Gastrocnemius medialis (tissue), 4 donors: ENCODE measurements at places on chromosomes 16 and 17. TPM values are rescaled to one million over a fixed set of nuclear protein-coding genes. Genes with fewer than 3 reads are reported as not detected.

DNA sequence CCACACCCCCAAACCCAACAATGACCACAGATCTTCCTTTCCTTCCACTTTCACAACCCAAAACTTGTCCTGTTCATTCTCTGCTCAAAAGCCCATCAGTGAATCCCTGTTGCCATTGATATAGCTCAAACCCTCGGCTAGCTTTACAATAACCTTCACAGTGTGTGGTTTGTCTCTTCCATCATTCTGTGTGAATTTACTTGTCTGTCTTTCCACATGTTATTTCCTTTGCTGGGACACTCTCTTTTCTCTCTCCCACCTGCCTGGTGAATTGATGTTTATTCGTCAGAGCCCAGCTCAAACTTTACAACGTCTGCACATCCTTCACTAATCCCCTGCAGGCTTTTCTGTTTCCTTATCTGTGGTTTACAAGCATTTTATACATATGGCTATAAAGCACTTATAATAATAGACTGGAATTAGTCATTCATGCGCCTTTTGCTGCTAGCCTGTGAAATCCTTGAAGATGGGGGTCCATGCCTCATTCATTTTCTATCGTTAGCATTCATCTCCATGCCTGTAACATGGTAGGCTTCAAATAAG is 114.4 kb downstream of the CDH13 start:
- H3K4me3 ChIP-seq: no peak overlapping the region
- DNase-seq: no peak
- H3K27me3 ChIP-seq: no peaks in the 10 kb centered on the region
- no peaks in the 10 kb centered on the region for H3K36me3 ChIP-seq
- no peak overlapping the region for H3K27ac ChIP-seq
- H3K4me1 ChIP-seq: peaks cover 25% of the 10 kb centered on the region

- peaks cover 8% of the 10 kb centered on the region for H3K36me3 ChIP-seq
- peak overlapping the region; percentile 89 for H3K27ac ChIP-seq
- peak; percentile 47 for DNase-seq
- peaks cover 27% of the 10 kb centered on the region for H3K4me1 ChIP-seq
- H3K27me3 ChIP-seq: no peaks in the 10 kb centered on the region
Observed at GRCh38 chr17:80833952-80834892, 157.4 kb upstream of the CHMP6 start.

- no peak overlapping the region for H3K27ac ChIP-seq
- no peak for DNase-seq
- no peak overlapping the region for H3K4me3 ChIP-seq
- H3K36me3 ChIP-seq: no peaks in the 10 kb centered on the region
- no peaks in the 10 kb centered on the region for H3K27me3 ChIP-seq
Observed at GRCh38 chr16:14196011-14196410, 124.9 kb downstream of the MRTFB start.

- H3K4me1 ChIP-seq: no peaks in the 10 kb centered on the region
- H3K27me3 ChIP-seq: no peaks in the 10 kb centered on the region
- DNase-seq: no peak
Observed at GRCh38 chr16:81220349-81220748, 18.1 kb upstream of the BCO1 start.

GRCh38 chr16:79283578-79283977 is 317.0 kb downstream of the MAF start:
- DNase-seq: no peak
- no peak overlapping the region for H3K27ac ChIP-seq

DNA sequence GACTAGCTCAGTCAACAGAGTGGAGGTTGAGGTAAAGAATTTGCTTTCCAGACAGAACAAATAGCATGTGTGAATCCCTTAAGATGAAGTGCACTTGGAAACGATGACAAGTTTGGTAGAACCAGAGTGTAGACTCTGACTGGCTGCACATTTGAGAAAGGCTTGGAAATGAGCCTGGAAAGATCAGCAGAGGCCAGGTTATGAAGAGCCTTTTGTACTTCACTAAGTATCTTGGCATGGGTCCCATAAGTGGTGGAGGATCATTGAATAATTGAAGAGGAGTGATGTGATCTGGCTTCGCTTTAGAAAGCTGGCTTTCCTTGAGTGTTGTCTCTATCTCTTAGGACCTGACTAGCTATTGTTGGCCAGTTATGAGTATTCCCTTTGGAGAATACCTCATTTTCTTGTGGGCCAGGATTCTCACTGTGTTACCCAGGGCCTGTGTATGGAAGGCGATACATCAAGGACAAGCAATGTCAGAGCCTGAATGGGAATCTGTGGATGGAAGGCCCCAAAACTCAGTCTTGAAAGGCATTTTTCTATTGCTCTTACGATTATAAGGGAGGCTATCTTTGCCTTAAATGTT is 329.8 kb downstream of the UTP18 start:
- no peaks in the 10 kb centered on the region for H3K36me3 ChIP-seq
- no peaks in the 10 kb centered on the region for H3K4me1 ChIP-seq
- no peak overlapping the region for H3K27ac ChIP-seq

DNA sequence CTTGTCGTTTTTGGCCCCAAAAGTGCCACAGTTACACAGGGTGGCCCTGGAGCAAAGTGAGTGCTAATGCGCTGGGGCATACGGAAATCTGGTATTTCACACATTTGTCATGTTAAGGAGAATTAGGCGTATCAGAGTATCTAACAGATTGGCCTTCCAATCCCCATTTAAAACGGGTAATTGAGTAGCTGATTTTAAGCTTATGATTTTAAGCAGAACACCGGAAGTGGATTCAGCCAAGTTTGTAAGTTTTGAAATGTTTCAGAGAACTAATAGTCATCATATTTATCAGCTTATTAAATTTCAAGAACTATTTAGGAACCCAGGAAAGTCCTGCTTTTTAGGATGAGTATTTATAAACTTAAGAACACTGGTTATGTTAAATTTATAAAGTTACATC is 19.5 kb downstream of the LRRC75A start:
- peaks cover 2% of the 10 kb centered on the region for H3K27me3 ChIP-seq
- peaks cover 7% of the 10 kb centered on the region for H3K4me1 ChIP-seq
- no peaks in the 10 kb centered on the region for H3K36me3 ChIP-seq
- no peak overlapping the region for H3K4me3 ChIP-seq

DNA sequence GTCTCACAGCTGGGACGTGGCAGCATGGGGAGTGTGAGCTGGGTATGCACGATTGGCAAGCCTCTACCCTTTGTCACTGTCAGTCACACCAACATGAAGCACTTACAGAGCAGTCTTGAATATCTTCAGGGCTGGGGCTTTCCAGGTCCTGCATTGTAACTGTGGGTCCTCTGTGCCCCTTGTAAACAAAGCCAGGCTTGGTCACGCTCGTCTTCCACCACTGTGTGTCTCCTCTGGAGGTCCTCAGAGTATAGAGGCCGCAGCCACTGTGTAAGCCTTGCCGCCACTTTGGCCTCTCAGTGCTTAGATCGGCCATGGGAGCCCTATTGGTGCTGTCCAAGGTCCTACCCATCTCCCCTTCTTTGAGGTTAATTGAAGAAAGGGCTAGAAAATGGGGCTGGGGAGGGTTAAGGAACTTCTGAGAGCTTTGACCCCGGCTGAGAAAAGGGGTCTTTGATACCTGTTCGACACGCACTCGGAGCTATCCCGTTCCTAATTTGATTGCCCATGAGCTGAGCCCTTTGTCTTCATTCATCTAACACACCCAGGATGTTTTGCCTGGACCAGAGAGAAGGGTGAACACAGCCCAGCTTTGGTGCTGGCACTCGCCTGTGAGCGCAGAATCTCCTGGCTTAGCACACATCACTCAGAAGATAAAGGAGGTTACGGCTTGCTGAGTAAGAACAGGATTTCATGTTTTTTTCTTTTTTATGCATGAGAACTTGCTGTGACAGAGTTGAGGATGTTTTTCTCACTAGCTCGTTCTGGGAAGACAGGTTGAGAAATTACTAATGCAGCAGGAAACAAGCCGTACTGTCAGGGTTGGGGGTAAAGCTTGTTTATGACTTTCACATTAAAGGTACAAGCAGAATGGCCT is 267.9 kb downstream of the CPPED1 start:
- no peaks in the 10 kb centered on the region for H3K36me3 ChIP-seq
- DNase-seq: no peak
- H3K4me3 ChIP-seq: no peak overlapping the region
- no peak overlapping the region for H3K27ac ChIP-seq
- no peaks in the 10 kb centered on the region for H3K4me1 ChIP-seq

- H3K4me3 ChIP-seq: no peak overlapping the region
- peaks cover 10% of the 10 kb centered on the region for H3K27me3 ChIP-seq
- no peaks in the 10 kb centered on the region for H3K36me3 ChIP-seq
- H3K27ac ChIP-seq: no peak overlapping the region
- no peaks in the 10 kb centered on the region for H3K4me1 ChIP-seq
Observed at GRCh38 chr17:5758651-5759050, 174.3 kb upstream of the NLRP1 start.

- H3K4me1 ChIP-seq: no peaks in the 10 kb centered on the region
- no peak for DNase-seq
- no peak overlapping the region for H3K4me3 ChIP-seq
- peaks cover 12% of the 10 kb centered on the region for H3K36me3 ChIP-seq
- H3K27me3 ChIP-seq: no peaks in the 10 kb centered on the region
- no peak overlapping the region for H3K27ac ChIP-seq
Observed at GRCh38 chr16:11066261-11066870, 122.0 kb downstream of the CLEC16A start.

DNA sequence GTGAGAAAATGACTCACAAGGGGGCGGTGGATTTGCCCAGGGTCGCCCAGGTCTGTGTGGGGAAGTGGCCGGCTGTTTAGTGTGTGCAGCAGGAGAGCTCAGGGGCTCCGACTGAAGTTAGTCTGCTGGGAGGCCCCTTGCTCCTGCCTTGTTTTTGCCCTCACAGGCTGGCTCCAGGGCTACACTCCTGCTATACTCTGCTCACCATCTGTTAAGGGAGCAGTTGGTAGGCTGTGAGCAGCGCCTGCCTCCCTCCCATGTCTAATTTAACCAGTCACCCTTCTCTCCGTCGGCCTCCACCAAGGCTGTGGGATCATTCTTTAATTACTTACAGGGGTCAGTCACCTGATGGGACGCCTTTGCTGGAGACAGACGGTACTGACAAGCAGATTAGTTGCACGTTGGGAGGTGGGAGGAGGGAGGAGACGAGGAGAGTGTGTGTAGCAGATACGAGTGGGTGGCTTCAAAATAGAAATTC is 35.5 kb downstream of the KSR1 start:
- no peak for DNase-seq
- H3K27ac ChIP-seq: no peak overlapping the region
- no peaks in the 10 kb centered on the region for H3K36me3 ChIP-seq
- peaks cover 26% of the 10 kb centered on the region for H3K4me1 ChIP-seq

DNA sequence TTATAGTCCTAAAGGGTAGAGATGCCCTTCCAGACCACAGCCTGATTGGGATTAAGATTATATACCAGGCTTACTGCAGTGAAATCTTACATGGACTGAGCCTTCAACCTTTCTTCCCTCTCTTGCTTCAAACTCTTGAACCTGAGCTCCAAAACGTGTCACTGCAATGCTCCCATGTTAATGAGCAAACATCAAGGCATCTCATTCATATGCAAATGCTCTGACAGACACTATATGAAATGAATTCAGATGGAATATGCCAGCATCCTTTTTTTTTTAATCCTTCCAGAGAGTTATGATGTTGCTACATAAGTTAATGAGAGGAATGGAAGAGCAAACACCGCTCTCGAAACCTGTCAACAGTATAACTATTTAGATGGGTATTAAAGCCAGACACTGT is 611.9 kb upstream of the CDH11 start:
- DNase-seq: no peak
- no peaks in the 10 kb centered on the region for H3K36me3 ChIP-seq
- H3K4me3 ChIP-seq: no peak overlapping the region
- no peaks in the 10 kb centered on the region for H3K4me1 ChIP-seq
- H3K27me3 ChIP-seq: no peaks in the 10 kb centered on the region

GRCh38 chr17:58648236-58648635 is 43.6 kb downstream of the TEX14 start:
- no peak overlapping the region for H3K4me3 ChIP-seq
- DNase-seq: no peak
- H3K27me3 ChIP-seq: no peaks in the 10 kb centered on the region
- H3K27ac ChIP-seq: no peak overlapping the region

GRCh38 chr17:50691550-50692447 is 15.9 kb downstream of the ANKRD40 start:
- no peaks in the 10 kb centered on the region for H3K36me3 ChIP-seq
- no peaks in the 10 kb centered on the region for H3K27me3 ChIP-seq
- H3K4me1 ChIP-seq: peaks cover 9% of the 10 kb centered on the region
- no peak for DNase-seq

DNA sequence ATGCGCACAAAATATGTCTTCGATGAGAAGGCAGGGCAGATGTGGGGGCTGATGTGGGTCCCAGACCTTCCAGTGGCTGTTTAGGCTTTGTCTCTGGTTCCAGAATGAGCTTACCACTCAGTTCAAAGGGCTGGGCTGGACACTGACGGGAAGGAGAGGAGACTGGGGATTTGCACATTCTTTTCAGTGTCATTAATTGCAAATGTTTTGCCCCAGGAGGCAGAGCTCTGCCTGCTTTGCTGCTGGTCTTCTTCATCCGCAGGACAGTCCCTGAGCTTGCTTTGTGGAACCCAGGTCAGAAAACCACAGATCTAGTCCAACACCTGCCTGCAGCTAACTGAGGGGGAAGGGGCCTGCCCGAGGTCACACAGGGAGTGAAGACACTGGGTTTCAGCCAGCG is 20.9 kb downstream of the KCNG4 start:
- no peak overlapping the region for H3K4me3 ChIP-seq
- DNase-seq: no peak
- no peaks in the 10 kb centered on the region for H3K36me3 ChIP-seq
- no peaks in the 10 kb centered on the region for H3K27me3 ChIP-seq

DNA sequence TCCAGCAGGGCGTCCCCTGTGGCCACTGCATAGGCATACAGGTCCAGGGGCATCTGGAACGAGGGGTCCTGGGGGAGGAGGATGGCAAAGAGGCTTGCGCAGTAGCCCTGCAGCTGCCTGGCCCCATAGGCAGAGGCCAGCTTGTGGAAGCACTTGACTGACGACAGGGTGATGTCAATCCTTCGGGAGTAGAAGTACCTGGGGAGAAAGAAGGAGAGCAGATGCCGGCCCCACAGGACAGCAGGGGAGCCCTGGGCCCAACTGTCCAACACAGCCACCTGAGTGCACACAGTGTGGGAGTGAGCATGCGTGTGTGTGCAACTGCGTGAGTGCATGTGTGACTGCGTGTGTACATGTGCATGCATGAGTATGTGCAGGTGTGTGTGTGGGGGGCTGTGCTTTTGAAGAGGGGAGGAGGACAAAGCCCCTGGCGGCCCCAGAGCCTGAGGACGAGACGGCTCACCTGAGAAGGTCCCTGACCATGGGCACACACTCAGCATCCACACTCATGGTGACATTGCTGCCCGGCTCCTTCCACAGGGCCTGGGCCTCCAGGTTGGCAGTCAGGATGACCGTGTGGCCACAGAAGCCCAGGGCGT is 7.1 kb downstream of the LGALS3BP start:
- peaks cover 19% of the 10 kb centered on the region for H3K4me1 ChIP-seq
- DNase-seq: no peak
- H3K4me3 ChIP-seq: no peak overlapping the region
- no peaks in the 10 kb centered on the region for H3K27me3 ChIP-seq
- no peaks in the 10 kb centered on the region for H3K36me3 ChIP-seq

GRCh38 chr17:80526116-80526910 is 18.3 kb upstream of the RPTOR start:
- peaks cover 19% of the 10 kb centered on the region for H3K4me1 ChIP-seq
- H3K27ac ChIP-seq: no peak overlapping the region
- no peaks in the 10 kb centered on the region for H3K36me3 ChIP-seq
- no peaks in the 10 kb centered on the region for H3K27me3 ChIP-seq

Gene ITGB3
- total RNA-seq: 6.2 TPM

Gene ABCC11
- 0.13 TPM for total RNA-seq

Gene HP
- total RNA-seq: 63.7 TPM

Gene MT1H
- not detected for total RNA-seq

Gene IGF2BP1
- not detected for total RNA-seq

Gene PRDM7
- not detected for total RNA-seq

Gene SPAG5
- total RNA-seq: 0.41 TPM

Gene GDPD3
- not detected for total RNA-seq

Gene CCDC40
- total RNA-seq: 2.1 TPM

Gene NFAT5
- total RNA-seq: 15.7 TPM

Gene SCO1
- 24.8 TPM for total RNA-seq
